ENCODE measurements at places on chromosomes 16 and 17. TPM values are rescaled to one million over a fixed set of nuclear protein-coding genes. Genes with fewer than 3 reads are reported as not detected.

The YWHAE gene
- total RNA-seq: 639 TPM

The MEFV gene
- 1.3 TPM for total RNA-seq

DNA sequence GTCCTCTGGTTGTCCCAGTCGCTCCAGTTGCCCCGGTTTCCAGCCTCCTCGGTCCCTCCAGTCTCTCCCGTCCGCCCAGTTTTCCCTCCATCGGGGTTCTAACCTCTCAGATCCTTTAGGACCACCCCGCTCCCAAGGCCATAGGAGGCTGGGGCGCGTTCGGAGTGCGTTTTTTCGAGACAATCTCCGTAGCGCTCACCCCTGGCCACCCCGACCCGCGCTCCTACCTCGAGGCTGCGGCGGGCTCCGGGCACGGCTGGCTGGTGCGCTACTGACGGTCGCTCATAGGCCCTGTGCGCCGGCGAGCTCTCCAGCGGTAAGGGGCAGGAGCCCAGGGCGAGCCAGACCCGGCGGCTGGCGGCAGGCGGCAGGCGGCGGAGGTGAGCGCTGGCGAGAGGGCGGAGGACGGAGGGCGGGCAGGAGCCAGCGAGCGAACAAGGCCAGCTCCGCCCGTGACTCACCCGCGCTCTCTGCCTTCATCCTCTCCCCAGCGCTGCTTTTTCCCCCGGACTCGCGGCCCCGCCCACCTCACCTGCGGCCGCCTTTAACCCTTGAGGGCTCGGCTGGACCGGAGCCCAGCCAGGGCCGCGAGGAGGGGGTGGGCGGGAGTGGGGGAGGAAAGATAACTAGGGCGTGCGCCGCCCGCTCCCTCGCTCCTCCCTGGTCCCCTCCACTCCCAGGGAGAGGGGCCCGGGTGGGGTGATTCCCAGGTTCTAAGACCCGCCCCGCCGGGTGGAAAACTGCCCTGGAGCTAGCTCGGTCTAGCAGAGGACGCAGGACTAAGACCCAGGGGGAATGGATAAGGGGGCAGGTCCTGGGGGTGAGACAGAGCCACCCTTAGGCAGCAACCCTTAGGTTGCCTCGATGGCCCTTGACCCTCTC lies at the start of gene SP6:
SP6 (minus strand) TSS at position 472 of the 882 bp plus-strand sequence. CDS start 2,734 bp downstream, outside the sequence.
- H3K36me3 ChIP-seq: no peaks in the 10 kb centered on the region
- DNase-seq: no peak
- H3K4me1 ChIP-seq: no peaks in the 10 kb centered on the region
- peaks cover 4% of the 10 kb centered on the region for H3K27me3 ChIP-seq
- H3K27ac ChIP-seq: peak within 1 kb of the TSS; percentile 21

GRCh38 chr16:89808475-89808874 lies 8.0 kb downstream of the FANCA start:
- DNase-seq: no peak
- H3K27me3 ChIP-seq: no peaks in the 10 kb centered on the region
- H3K4me1 ChIP-seq: no peaks in the 10 kb centered on the region
- H3K27ac ChIP-seq: no peak overlapping the region

DNA sequence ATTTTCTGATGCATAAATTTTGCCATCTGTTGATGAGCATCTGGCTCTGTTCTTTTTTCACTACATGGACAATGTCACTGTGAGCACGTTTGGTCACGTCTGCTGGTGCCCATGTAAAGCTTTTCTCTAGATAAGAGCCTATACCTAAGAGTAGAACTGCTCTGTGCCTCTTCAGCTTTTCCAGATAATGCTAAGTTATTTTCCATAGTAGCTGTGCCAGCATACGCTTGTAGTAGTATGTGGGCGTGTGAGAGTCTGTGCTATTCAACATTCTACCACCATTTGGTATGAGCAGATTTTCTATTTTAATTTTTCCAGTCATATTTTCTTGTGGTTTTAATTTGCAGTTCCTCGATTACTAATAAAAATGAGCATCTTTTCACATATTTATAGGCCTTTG lies 33.2 kb downstream of the VPS35L start:
- no peaks in the 10 kb centered on the region for H3K4me1 ChIP-seq
- no peak for DNase-seq
- H3K27ac ChIP-seq: no peak overlapping the region
- no peak overlapping the region for H3K4me3 ChIP-seq
- H3K27me3 ChIP-seq: no peaks in the 10 kb centered on the region
